Left forelimb (tissue), 1 donor: ENCODE measurements at places on chromosomes 16 and 17.

DNA sequence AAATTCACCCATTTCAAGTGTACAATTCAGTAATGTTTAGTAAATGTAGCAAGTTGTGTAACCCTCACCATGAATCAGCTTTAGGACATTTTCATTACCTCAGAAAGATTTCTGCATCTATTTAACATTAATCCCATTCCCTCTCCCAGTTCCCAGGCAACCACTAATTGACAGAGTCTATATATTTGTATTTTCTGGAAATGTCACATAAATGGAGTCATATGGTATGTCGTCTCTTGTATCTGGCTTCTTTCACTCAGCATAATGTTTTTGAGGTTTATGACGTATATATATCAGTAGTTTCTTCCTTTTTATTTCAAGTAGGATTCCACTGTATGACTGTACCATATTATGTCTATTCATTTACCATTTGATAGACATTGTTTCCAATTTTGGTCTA, 199.8 kb downstream of the CYB561 start:
- DNase-seq: no peak

GRCh38 chr17:59508999-59509625, 56.3 kb upstream of the DHX40 start:
- DNase-seq: no peak

GRCh38 chr16:86768228-86768791, 190.0 kb downstream of the FOXL1 start:
- DNase-seq: no peak

- DNase-seq: no peak
Measured at GRCh38 chr17:48584223-48584741, 5.8 kb downstream of the HOXB3 start.

DNA sequence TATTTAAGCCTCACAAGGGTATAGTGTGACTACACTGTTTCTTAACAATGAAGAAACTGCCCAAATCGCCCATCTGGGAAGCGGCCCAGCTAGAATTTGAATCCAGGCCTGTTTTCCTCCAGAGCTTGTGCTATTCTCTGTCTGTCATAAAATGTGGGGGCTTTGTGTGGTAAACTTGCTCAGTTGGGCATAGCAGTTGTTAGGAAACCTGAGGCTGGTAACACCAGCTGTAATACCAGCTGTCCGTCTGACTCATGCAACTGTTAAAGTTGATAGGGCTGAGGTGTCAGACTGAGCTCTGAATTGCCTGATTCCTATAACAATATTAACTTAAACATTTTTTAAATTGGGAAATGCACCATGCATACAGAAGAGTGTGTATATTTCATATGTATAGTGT, 9.3 kb downstream of the NOD2 start:
- DNase-seq: no peak

- DNase-seq: no peak
Measured at GRCh38 chr16:53053967-53054669, 673 bp upstream of the CHD9 start.

- DNase-seq: no peak
Measured at GRCh38 chr16:684961-685696, 995 bp upstream of the JMJD8 start.

DNA sequence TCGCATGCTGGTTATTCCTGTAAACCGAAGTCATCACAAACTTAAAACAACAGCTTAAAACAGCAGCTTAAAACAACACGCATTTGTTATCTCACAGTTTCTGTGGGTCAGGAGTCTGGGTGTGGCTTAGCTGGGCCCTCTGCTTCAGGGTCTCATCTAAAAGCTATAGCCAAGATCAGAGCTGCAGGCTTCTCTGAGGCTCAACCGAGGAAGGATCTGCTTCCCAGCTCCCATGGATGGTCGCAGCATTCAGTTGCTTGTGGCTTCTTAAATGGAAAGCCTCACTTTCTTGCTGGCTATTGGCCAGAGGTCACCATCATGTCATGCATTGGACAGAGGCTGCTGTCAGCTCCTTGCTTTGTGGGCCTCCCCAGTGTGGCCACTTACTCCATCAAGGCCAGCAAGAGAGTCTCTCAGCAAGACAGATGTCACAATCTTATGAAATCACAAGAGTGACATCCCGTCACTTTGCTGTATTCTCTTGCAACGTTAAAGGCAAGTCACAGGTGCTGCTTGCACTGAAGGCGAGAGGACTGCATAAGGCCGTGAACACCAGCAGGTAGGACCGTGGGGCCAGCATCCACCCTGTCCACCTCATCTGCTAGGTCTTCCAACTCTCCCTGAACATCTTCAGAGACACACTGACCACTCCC, 117.9 kb upstream of the TNRC6C start:
- DNase-seq: no peak

GRCh38 chr16:58842746-58843145, 108.6 kb upstream of the GOT2 start:
- DNase-seq: no peak

DNA sequence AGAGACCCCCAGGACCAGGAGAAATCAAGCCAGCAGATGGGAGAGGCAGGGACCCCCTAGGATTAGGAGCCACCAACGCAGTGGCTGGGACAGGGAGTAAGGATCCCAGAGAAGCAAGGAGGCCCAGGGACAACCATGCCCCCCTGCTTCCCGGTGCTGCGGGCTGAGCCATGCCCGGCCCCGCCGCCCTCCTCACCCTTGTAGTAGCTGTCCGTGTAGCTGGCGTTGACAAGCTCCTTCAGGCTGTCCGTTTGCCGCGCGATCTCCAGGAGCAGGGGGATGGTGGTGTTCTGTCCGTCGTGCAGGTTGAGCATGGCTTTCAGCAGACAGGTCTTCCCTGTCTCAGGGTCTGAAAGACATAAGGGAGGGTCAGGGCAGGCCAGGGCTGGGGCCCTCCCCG, 18.4 kb downstream of the TRPV1 start:
- no peak for DNase-seq

DNA sequence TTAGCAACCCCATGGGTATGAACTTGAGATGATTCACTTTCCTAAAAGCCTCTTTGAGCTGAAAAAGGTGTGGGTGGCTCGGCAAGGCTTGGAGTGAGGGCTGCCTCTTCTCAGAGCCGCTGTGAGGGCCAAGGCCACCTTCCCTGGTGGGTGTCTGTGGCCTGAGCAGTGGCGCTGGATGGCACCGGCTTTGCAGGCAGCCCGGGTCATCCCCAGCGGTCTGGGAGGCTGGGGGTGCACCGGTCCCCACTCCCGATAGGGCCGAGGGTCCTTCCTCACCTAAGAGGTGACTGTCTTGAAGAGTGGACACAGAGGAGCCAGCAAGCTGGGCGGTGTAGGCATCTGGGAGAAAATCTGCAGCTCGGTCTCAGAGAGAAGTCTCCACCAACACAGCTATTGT, 79.2 kb upstream of the RBL2 start:
- DNase-seq: no peak

GRCh38 chr16:21103941-21104860, 46.4 kb downstream of the DNAH3 start:
- DNase-seq: no peak

- DNase-seq: no peak
Measured at GRCh38 chr17:42852351-42852750, 1.4 kb downstream of the AOC3 start.

DNA sequence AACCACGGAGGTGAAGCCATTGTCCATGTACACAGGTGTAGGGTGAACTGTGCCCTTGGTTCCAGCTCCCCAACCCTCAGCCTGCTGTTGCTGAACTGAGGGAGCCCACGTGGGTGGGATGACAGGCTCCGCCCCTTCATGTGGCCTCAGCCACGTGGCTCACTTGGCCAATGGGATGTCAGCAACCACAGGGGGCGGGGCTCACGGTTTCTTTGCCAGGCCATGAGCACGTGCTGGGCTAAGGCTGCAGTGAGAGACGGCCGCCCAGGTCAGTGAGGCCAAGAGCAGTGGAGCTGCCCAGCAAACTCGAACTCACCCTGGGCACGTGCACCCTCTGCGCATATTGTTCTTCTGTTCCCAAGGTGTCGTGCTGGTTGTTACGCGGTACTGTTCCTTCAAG, 282.6 kb downstream of the IRF8 start:
- DNase-seq: no peak

DNA sequence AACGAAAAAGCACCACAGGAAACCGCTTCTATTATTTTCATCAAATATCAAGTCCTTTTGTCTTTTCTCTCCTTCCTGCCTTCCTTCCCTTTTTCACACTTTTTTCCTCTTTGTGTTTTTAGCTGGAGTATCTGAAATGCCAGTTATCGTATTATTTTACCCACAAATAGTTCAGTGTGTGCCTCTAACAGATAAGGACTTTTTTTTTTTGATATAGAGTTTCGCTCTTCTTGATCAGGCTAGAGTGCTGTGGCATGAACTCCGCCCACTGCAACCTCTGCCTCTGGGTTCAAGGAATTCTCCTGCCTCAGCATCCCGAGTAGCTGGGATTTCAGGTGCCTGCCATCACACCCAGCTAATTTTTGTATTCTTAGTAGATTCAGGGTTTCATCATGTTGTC, 10.7 kb downstream of the DNAAF1 start:
- DNase-seq: no peak

GRCh38 chr16:85718682-85719081, 29.9 kb upstream of the GINS2 start:
- no peak for DNase-seq

GRCh38 chr17:27985736-27986399, 56.6 kb upstream of the NLK start:
- no peak for DNase-seq

GRCh38 chr16:17784073-17784472, 313.3 kb upstream of the XYLT1 start:
- no peak for DNase-seq

DNA sequence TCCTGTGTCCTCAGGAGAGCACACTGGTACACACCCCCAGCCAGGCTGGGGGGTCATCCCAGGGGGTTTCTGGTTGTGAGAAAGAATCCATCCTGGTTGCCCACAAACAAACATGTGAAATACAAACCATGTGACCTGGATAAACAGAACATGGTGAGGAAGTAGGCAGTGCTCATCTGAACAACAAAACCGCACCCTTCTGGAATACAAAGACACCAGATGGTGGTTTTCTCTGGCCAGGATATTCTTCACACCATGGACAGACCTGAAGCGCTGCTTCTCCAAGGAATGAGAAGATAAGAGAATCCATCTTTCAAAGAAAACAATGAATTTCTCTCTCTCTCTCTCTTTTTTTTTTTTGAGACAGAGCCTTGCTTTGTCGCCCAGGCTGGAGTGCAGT, 302.3 kb downstream of the SLC39A11 start:
- no peak for DNase-seq

DNA sequence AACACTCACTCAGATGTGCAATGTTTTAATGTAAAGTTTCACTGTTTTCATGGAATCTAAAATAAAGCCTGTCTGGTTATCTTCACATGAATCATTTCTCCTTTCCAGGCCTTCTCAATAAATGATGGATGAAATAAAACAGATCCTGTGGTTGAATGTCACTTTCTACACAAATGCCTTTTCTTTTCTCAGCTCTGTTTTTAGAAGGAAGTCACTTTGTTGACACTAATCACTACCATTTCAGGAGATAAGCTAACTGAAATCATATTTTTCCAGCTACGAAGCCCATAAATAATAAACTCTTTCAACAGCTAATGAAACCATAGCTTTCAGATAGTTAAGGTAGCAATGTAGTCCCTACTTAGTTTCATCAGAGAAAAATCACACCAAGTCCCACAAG, 17.9 kb downstream of the NME2 start:
- DNase-seq: no peak

GRCh38 chr17:32854832-32855389, 22.0 kb downstream of the MYO1D start:
- no peak for DNase-seq

- DNase-seq: no peak
Measured at GRCh38 chr16:24936151-24936550, 79.0 kb downstream of the ARHGAP17 start.

DNA sequence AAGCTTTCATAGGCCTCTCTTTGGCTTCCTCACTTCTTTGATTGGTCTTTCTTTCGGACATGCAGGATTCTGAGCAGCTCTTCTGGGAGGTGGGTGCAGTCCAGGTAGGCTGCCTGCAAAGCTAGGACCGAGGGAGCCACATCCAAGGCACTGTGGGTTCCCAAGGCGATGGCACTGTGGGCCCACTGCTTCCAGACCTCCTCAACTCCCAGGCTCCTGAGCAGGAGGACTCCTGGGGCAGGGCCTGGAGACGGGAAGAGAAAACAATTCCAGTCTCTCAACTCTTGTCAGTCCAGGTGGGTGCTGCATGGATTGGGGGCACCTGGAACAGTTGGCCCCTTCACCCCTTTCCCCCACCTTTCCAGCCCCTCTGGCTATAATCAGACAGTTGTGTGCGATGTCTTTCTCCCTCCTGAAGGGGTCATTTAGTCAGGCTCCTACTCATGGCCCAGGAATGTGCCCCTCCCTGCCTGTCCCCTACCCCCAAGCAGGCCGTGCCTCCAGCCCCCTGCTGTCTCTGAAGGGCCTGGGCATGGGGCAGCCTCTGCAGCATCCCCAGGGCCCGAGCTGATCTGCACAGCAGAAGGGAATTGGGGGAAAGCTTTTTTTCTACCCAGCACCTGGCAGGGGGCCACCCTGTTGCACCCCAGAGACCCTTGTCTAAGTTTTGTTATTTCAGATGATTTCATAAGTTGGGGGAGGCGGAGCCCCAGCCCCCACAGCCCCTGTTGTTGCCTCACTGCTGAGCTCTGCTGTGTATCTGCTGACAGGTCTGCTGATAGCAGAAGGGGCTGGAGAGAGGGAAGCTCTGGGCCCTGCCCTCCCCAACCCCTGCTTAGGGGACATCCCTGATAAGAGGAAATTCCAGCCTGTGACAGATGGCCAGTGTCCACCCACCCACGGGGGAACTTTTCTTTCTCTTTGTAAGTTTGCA, 330.3 kb downstream of the SEC14L1 start:
- no peak for DNase-seq

GRCh38 chr16:9151074-9151473, 59.6 kb downstream of the HAPSTR1 start:
- no peak for DNase-seq

DNA sequence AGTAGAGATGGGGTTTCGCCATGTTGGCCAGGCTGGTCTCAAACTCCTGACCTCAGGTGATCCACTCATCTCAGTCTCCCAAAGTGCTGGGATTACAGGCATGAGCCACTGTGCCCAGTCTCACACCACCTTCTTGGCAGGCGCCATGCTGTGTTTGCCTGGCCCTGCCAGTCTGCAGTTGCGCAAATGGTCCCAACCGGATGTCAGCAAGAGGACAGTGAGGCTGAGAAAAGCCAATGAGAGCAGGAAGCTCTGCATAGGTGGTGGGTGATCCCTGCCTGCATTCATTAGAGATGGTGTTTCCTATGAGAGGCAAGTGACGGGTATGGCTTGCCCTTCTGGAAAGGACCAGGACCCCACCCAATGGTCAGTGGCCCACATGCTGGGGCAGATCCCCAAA, 59.3 kb downstream of the PECAM1 start:
- DNase-seq: no peak

DNA sequence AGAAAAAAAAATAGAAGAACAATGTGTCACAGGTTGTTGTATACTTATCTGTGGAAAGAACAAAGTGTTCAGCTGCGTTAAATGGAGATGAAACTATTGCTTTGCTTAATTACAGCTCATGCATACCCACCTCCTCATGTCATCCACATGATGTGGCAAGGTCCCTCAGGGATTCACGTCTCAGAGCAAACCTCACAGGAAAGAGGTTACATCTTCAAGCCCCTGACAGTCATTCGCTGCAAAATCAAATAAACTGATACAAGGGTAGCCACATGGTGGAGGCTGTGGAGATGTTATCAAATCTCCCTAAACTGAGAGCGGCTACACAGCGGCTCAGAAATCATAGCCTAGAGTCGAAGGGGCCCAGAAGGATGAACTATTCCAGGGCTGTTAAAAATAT, 21.1 kb downstream of the GINS3 start:
- DNase-seq: no peak
